ENCODE measurements at places on chromosomes 11 and 22. TPM values are rescaled to one million over a fixed set of nuclear protein-coding genes. Genes with fewer than 3 reads are reported as not detected.

The RIC3 gene
- total RNA-seq: 0.14 TPM

The MS4A15 gene
- total RNA-seq: not detected

The UBQLNL gene
- not detected for total RNA-seq

The ARHGAP8 gene
- 29.4 TPM for total RNA-seq

The FGF19 gene
- not detected for total RNA-seq

The CCDC188 gene
- not detected for total RNA-seq

The PDGFD gene
- 1.9 TPM for total RNA-seq

The OR8B8 gene
- total RNA-seq: not detected

The NNMT gene
- 5.4 TPM for total RNA-seq

The GRIK4 gene
- total RNA-seq: not detected

The FOLH1 gene
- total RNA-seq: 0.63 TPM

Data from airway epithelial cell (primary cell).